ENCODE measurements at places on chromosomes 16 and 17.

DNA sequence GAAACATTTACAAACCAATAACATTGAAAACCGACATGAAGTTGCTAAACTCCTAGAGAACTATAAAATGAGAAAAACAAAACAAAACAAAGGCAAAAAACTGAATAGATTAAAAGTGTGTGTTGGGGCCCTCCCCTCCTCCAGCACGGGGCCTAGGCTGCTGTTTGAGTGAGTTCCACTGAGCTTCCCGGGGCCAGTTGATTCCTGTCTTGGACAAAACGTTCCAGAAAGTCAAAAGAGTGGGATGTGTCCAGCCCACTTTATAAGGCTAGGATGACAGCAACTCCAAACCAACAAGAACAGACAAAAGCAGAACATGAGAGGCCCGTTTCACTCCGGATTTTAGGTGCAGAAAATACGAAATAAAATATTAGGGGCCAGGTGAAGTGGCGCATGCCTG, 11.6 kb upstream of the CSNK1D start:
- DNase-seq, result no peak

DNA sequence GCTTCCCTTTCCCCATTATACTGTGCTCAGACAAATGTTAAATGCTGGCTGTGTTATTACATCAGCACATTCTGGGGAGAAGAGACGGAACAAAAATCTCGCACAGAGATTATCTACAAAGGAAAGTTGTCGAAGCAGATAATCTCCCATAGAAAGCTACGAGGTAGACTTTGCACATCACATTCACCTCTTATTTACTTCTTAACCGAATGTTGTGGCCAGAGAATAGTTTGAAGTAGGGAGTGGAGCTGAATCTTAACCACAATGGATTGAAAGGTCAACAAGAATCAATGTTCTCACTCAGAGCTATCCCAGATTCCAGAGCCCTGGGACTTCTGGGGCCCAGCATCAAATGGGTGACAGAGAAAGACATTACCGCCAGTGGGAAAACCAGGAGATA, 28.4 kb upstream of the LONP2 start:
- DNase-seq, result no peak

DNA sequence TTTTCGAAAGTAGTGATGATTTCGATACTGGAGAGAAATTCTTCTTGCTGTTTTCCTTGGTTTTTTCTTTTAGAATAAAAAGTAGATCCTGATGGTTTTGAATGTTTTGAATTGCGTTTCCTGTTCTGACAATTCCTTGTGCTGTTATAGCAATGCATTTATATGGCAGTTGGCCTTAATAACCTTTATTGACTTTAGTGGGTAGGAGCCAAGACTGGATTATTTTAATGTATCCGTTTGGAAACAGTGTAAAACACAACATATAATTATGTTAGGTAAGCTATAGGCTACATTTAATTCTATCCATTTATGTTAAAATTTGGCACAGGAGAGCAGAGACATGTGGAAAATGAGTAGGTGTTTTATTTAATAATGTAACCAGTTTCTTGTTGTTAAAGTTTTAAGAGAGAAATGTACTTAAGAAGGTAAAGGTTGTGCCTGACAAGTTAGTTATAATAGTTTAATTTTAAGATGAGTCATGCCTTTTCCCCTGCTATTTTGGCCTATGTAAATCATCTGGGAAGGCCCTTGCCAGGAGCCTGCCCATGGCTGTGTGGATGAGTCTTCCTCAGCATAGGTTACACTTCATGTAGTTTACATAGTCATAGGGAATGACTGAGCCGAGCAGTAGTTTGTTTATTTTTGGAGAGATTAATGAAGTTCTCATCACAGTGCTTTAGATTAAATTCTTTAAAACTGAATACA, 189.9 kb downstream of the FTO start:
- no peak for DNase-seq

DNA sequence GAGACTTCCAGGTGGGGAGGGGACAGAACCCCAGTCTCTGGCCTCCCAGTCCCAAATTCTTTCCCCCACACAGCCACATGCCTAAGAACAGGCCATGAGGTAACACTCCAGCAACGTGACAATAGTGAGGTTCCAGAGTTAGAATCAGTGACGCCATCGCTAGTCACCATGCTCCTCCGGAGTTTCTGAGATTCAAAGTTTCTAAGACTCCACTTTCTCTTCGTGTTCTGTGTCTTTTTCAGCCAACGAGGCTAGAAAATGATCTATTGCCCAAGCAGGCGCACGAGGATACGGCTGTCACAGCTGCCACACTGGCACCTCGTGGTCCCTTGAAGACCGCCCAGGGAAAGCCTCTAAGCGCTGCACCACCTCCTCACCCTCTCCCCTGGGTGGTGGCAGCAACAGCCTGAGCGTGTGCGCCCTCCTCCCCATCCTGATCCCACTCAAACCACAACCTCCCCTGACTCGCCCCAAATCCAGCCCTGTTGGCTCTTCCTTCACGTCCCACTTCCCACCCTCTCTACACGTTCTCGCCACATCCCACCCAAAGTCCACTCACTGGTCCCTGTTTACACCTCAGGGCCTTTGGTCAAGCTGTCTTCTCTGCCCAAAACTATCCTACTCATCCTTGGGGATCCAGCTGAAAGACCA, 1.0 kb downstream of the MCRIP1 start:
- DNase-seq, result peak; percentile 27

DNA sequence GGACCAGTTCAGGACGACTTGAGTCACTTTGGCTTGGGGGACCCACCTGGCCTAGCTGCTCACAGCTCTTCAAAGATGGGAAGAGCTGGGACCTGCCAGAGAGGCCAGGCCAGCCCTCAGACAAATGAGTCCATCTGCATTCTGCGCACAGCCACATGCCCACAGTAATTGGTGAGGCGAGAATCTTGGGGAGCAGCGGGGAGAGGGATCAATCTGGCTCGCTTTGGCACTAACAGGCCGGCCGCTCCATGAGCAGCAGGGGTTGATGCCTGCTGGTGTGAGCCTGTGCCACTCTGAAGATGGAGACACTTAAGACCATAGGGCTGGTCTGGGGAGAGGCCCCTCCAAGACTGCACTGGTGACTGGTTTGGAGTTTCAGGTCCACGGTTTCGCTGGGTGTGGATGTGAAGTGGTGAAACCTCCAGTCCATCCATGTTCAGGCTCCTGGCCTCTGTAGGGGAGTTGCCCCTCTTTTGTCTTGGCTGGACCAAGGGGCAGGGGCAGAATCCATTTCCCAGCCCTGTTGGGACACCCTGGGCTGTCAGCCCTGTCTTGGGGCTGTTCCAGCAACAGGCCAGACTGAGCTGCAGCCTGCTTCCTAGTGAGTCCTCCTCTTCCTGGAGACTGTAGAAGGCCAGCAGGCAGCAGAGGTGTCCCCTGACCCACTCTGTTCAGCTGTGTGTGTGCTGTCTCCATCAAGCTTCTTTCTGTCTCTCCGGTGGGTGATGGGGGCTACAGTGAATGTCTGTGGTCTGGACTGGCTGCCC, 7.3 kb downstream of the CTRL start:
- DNase-seq, result no peak

DNA sequence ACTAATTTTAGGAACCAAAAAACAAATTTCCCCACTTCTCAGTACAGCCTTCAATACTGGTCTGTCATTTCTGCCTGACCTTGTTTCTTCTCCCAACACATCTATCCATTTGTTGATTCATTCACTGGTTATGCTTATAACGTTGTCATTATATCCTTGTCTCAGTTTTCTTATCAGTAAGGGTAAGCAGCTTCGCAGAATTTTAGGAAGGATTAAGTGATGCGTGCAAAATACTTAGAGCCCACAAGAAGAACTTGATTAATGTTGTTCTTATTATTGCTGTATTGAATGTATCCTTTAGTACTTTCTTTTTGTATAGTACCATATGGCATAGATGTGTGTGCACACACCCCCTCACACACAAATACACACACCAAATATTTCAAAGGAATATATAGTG, 403.5 kb upstream of the HSBP1 start:
- no peak for DNase-seq

Data from effector memory CD4-positive, alpha-beta T cell (primary cell).